ENCODE measurements at places on chromosomes 3 and 15. TPM values are rescaled to one million over a fixed set of nuclear protein-coding genes. Genes with fewer than 3 reads are reported as not detected.
A peak's percentile ranks its signal among the peaks of the same experiment; 100 is the strongest.

KIF7 gene
- 18.2 TPM for total RNA-seq

RASGRP1 gene
- total RNA-seq = 0.26 TPM

PSTPIP1 gene
- total RNA-seq = not detected

DNA sequence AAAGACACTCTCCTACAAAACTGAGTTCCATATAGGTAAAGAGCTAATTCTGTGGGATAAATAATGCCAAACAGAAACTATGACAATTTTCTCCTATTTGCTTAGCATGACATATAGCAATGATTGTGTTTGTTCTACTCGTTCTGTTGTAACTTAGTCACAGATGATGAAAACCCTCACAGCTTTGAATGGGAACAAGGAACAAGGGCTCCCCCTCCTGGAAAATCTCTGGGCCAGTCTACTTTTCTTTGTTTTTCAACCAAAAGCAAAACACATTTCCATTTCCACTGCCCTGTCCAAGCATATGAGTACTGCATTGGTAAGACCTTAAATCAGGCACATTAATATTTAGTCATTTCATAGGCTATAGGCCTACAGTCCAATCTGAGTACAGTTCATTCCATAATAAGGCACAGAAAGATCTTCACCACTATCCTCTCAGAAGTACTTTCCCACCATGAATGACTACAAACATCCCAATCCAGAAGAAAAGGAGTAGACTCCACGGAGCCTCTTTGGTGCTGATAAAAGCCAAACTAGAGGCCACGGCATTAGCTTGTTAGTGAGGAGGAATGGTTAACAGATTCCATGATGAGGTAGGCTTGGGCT is 67.1 kb downstream of the ATP8B4 start:
- no peak for DNase-seq

DNA sequence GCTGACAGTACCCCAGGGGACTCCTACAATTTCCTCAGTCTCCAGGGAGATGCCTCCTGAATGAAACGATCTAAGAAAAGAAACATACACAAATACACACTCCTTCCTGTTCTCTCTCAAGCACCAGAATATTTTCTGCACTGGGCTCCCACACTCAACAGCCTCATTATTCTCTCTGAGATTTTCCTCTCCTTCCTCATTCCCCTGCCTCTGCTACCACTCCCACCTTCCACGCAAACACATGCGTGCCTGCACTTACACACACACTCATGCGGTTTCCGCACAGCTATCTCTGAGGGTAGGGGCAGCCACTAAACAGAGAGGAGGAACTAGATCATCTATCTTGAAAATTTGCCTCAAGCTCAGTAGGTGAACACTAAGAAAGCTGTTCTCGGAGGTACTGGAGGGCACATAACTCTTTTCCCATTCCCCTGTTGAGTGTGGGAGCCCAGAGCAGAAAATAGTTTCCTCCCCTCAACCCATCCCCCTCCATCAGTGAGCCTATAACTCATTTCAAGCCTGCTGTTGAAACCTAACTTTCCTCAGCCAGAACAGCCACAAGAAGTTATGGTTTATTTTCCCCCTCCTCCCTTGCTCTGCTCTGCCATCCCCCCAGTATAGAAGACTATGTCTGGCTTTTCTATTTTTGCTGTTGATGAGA is 30.5 kb upstream of the TIPARP start:
- no peak for DNase-seq

DNA sequence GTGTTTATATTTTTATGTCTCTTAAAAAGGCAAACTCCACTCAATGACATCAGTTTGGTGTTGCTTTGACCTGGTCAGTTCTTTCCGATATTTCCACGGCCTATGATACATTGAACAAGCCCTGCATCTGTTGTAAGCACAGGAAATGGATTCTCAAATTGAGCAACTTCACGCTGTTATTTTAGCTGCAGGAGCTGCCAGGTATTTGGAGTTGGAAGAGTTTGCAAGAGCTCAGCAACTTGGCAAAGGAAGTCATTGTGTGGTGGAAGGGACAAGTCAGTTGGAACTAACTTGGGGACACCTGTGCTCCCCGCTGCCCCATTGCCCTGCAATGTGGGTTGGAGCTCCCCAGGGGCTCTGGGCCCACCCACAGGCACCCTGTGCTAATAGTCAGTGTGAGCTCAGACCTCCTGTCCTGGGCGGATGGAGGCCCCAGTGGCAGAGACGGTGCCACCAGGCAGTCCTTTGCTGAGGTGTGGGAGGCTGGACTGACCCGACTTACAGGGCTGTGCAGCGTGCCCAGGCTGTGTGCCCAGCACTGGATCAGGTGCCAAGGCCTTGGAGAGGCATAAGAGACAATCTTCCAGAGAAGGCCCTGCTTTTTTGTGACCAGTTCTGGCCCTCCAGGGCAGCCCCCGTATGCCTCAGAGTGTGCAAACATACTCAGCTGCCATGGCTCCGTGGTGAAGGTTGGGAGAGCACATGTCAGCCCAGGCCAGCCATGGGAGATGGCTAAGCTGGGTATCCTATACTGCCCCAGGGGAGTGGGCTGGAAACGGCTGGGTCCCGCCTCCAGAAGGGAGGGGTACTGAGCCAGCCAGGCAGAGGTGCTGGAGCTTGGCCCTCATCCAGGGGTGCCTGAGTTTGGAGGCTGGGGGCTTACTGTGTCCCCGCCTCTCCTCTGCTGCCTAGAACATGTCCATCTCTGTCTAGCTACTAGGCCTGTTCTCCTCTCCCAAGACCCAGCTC is 43.5 kb downstream of the KY start:
- peak; percentile 78 for DNase-seq

RAB8B gene
- 29.8 TPM for total RNA-seq

CYP8B1 gene
- not detected for total RNA-seq

DNA sequence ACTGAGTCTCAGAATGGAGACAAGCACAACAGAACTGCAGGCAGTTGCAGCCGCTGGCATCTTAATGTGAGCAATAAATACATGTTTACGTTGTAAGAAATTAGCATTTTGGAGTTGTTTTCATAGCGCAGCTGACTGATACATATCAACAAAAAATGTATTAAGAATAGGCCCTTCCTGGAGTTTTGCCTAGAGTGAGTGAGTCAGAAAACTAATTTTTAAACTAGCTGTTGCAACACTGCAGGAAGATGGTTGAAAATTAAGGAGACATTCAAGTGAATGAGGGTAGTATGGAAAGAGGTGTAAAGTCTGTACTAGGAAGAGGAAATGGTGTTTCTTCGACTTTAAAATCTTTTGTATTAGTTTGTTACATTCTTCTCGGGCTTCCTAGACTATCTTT is 39.6 kb upstream of the TIMP4 start:
- DNase-seq = no peak

DNA sequence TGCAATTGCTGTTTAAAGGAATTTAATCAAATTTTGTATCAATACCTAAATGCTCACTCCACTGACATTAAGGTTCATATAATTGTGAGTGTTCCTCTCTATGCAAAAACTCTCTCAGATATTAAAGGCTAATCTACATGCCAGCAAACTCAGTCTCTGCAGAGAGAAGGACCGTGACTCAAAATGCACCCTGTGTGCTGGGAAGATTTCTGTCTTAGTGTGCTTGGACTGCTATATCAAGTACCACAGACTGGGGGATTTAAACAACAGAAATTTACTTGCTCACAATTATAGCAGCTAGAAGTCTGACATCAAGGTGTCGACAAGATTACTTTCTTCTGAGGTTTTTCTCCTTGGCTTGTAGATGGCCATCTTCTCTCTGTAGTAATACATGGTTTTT is 18.6 kb upstream of the PFN2 start:
- no peak for DNase-seq

DNA sequence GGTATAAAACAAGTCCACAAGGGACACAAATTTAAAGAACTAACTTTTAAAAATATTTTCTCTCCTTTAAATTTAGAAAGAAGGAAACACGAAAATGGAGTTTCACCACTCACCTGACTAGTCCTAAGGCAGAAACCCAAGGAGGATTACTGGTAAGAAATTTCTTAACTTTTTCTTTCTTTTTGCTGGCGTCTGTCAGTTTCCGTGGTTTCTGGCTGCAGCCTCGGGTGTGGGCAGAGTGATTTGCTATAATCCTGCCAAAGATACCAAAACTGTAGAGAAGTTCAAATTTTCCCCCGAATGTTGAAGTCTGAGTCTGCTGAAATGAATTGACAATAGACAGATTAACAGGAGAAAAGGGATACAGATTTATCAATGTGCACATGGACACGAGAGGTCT is 843.6 kb upstream of the ALCAM start:
- no peak for DNase-seq

AMIGO3 gene
- not detected for total RNA-seq

DNA sequence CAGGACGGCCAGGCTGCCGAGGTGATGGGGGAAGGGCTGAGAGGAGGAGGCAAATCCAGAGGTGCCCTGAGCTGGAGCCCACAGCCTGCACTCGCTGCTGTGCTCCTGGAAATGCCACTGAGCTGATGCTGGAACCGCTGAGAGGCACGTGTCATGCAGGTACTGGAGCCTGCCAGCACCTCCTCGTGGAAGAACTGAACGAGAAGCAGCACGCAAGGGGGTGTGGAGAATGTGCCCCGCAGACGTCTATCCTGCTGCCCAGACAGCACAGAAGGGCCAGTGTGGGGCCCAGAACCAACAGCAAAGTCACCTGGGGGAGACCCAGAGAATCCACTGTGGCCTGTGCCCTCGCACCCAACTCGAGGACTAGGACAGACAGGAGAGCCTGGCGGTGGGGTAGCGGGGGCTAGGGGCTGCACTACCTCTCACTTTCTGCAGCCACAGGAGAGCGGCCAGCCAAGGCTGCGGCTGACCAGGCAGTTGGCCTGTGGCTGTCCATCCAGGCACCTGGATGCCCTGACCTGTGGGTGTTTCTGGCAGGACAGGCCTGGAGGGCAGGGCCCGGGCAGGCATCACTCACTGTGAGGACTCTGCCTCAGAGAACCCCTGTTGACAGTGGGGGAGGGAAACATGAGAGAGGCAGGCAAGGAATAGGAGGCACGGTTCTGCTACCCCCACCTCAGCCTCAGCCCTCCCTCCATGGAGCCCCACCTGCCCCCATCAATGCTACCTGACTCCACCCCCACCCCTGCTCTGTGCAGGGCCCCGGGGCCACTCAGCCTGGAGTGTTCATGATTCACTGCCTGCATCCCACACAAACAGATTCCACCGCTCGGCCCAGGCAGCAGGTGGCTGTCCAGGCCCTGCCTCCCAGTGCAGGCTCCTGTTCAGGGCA is 213.1 kb downstream of the TBC1D2B start:
- DNase-seq = no peak

DNA sequence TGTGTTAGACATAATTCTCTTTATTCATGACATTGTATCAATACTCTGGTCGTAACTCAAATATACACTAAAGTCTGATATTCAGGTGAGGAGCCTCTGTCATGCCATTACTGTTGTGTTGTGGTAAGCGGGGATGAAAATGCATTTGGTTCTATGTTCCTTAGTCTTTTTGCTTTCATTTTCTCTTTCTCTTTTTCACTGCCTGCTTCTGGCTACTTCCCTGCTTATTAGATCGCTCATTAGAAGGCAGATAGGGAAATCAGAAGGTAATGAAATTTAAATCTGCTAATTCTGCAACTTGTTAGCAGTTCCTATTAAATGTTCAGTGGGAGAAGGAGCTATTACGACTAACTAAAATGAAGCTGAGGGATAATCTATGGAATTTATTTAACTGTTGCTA is 345.0 kb downstream of the GRM7 start:
- DNase-seq = no peak

DNA sequence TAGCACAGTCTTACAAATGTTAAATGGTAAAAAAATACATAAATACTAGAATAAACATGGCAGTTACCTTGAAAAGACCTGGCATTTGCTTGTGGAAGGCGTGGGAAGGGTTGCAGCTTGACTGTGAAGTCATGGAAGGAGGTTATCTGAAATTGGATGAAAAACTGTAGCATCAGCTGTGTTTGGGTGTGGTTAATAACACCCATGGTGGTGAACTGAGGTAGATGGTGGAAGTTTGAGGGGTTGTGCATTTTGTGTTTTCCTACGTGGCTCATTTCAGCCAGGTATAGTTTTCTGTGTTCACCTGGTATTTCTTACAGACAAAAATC is 46.5 kb downstream of the PSMD6 start:
- DNase-seq = no peak

DNA sequence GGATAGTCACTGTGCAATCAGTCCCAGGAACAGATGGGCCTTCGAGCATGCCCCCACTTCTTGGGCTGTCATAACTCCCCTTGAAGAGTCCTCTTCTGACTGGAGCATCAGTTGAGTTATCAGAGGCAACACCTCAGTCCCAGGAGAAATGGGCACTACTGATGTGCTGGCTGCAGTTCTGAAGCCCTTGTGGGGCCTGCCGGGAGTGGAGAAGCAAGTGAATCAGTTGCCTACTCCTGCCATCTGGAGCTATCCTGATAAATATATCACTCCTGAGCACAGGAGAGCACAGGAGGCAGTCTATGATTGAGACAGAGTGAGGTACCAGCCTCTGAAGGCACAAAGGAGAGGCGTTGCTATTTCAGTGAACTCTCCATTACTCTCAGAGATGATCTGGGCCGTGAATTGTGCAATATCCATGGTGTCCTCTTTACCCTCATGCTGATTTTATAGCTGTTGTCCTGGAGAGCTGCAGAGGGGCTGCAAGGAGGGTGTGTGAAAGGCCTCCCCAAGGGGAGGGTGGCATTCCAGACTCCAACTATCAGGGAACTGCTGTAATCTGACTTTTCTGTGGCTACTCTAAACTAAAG is 344.2 kb upstream of the ROPN1 start:
- no peak for DNase-seq

GRCh38 chr3:151198849-151199248 is 4.2 kb downstream of the GPR171 start:
- no peak for DNase-seq

GRCh38 chr3:190178779-190179178 is 58.1 kb upstream of the P3H2 start:
- no peak for DNase-seq

- DNase-seq = no peak
These were observed 14.2 kb downstream of the FBN1 start for GRCh38 chr15:48631176-48631770.

GRCh38 chr3:190384309-190384756 is 3.6 kb upstream of the CLDN16 start:
- DNase-seq = no peak

- no peak for DNase-seq
These were observed 314.2 kb downstream of the ROBO1 start for GRCh38 chr3:79453600-79453999.

ARPP19 gene
- 165 TPM for total RNA-seq

- DNase-seq = no peak
These were observed 60.9 kb upstream of the NPHP3 start for GRCh38 chr3:132783152-132783551.
